ENCODE measurements at places on chromosomes 3 and 15.

DNA sequence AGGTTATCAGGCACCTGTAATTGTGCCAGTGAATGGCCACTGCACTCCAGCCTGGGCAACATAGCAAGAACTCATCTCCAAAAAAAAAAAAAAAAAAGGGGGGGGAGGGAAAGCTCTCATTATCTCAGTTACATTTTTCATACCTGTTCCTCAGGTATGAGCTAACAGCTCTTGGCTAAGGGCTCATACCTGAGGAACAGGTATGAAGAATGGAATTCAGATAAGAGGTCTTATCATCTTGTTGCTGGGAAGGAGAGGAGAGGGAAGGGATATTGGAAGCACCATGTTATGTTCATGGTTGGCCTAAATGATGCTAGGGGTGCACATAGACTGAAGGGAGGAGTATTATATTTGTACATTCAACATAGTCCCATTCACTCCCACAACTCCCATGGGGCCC, 2.6 kb downstream of the SLC15A2 start:
- no peak for DNase-seq

DNA sequence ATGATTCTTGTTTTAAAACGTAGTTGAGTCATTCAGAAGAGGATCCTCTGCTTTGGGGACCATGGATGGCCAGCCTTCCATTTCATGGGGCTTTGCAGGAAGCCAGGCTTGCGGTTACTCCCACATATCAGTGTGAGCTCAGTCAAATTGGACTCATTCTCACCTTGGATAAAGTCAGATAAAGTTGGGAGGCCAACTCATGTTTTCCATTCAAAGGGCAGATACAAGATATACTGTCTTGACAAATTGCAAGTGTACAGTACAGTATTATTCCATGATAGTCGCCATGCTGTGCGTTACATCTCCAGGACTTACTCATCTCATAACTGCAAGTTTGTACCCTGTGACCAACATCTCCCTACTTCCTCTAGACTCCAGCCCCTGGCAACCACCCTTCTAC, 25.5 kb upstream of the B3GNT5 start:
- DNase-seq, result no peak

GRCh38 chr15:83694015-83694414, 40.1 kb downstream of the ADAMTSL3 start:
- no peak for DNase-seq

DNA sequence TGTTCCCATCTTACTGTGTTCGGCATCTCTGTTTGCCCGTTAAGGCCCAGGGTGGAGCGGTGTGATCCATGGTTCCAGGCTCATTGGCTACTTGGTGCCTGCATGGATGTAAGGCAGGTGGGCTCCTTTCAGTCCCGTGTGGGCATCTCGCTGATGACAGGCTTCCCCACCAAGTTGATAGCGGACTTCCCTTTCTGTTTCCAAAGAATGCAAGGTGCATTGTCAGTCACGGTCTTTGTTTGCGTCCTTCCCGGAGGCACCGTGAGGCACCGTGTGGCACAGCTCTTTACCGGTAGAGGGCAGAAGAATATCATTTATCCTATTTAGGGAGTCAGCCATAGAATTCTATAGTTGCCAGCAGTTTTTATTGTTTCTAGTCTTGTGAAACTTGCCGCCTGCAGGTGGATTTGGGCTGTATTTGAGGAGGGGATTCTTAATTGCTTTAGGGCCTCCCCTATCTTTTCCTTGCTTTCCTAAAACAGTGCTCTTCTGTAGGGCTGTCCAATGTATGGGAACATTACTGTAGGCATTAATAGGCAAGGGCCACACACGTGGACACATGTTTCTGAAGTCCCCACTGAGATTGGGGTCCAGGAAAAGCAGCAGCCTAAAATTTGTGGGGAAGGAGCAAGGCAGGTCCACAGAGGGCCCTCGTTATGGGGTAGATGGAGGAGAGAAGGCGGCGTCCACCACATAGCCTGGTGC, 244.1 kb downstream of the SLCO3A1 start:
- DNase-seq, result peak; percentile 44

DNA sequence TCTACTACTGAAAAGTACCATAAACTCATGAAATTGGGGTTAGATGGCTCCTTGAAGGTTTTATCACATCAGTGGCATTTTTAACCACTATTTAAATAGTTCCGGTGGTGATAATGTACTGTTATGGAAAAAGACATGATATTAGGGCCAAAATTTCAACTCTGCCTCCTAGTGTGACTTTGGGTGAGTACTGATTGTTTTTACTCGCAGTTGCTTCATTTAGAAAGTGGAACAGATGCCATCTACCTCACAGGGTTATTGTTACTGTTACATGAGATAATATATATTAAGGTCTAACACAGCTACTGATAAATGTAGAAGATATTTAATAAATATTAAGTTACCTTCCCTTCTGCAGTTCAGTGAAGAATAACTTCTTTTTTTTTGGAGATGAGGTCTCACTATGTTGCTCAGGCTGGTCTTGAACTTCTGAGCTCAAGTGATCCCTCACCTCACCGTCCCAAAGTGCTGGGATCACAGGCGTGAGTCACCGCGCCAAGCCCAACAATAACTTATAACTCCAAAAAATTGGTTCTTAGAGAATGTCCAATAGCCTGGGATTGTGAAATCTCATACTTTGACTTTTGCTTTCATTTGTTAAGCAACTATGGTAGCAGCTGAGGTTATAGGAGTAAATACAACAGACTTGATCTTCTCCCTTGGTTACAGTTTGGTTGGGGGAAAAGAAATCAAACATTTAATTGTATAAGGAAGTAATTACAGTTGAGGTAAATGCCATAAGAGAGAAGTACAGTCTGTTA, 48.3 kb downstream of the MEF2A start:
- DNase-seq, result no peak

GRCh38 chr15:68672251-68672650, 93.5 kb downstream of the CORO2B start:
- no peak for DNase-seq

DNA sequence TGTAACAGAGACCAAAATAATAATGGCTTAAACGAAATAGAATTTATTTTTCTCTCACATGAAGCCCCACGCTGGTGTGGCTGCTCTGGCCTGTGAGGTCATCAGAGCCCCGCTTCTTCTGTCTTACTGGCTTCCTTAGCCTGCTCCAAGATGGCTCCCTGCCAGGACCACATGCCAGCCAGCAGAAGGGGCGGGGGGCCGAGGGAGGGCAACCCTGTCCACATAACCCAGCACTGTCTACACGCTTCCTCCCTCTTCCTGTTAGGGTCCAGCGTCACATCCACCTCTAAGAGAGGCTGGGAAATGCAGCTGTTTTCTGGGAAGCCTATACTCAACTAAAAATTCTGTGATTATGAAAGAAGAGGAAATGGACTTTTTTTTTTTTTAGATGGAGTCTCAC, 107.9 kb upstream of the DLG1 start:
- DNase-seq, result no peak

DNA sequence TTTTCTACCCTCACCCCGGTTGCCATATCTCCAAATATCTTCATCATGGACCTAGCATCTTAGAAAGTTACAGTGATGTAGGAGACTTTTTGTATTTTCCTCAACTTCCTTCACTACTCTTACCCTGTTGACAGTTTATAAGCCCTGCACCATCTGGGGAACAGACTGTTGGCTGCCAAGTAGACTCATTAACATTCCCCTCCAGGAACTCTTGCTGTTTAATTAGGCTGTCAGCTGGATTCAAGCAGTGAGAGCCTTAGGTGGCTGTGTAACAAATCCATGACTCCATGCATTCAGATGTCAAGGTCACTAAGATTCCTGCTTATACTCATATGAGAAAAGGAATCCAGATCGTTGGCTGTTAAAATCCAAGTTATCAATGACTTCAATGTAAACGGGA, 198.3 kb downstream of the NAALADL2 start:
- DNase-seq, result no peak

DNA sequence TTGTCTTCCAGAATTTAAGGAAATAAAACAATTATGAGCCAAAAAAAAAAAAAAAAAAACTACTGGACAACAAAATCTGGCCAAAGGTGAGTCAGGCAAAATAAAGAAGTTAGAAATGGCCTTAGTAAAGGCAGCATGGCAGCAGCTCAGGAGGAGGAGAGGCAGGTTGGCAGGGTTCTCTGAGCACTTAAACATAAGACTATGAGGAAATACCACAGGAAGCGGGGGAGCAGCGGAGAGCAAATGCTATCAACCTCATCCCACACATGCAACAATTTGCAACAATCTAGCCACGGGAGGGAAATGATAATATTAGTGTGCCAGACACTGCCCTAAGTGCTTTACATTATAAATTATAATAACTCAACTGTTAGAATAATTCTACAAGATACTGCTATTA, 247.3 kb upstream of the NSMCE3 start:
- no peak for DNase-seq

DNA sequence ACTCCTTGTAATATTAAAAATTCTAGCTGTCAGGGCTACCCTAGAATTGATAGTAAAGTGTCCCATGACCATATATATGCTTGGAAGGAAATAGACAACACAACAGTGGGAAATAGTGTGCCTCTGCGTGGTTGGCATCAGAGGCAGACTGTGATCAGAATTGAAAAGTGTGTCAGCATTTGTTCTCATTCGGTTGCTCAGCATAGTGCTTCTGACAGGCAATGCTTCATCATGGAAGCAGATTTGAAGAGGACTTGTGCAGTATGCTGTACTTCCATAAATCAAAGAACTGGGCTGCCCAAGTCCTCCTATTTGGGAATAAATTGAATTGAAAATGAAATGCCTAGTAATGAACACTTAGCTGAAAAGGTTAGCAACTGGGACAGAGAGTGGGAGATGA, 435.7 kb downstream of the DIPK2A start:
- no peak for DNase-seq

DNA sequence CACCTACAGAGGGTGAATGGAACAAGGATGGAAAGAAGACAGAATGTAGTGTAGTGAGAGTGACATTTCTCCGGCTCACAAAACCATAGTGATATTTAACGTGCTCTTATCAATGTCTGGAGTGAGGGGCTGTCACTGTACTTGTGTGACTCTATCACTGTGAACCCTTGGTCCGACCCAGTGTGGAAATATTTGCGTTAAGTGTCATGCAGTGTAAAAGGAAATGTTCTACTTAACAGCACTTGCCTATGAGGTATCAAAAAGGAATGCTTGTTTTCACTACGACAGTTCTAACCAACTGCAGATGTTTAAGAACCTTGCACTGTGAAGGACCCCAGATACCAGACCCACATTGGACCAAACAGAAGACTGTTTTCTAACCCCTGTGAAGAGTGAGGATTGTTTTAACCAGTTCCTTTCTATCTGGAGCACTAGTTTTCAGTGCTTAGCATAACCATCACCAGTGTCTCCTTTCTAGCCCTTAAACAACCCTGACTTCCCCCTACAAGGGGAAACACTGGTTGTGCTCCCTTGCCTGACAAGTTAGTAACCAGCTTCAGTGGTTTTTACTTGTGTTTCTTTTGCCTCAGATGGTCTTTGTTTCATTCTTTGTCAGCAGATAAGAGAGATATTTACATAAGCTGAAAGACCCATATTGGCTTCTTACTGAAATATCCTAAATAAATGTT, 144.7 kb upstream of the ABHD17C start:
- DNase-seq, result no peak

DNA sequence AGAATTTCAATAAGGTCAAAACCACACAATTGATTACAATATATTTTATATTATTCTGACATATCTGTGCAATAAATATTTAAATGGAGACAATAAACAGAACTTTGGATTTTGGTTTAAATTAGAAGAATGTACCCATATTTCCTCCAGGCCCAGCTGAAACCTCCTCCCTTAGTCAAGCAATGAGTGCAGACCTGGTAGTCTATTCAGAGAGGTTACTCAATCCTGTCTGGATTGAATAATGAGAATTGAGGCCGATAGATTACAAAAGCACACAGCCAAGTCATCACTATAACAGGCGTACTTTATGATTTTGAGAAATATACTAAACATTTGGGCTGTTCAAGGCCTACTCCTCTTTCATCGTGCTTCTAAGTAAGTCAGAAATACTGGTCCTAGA, 114.5 kb upstream of the STRIT1 start:
- no peak for DNase-seq

DNA sequence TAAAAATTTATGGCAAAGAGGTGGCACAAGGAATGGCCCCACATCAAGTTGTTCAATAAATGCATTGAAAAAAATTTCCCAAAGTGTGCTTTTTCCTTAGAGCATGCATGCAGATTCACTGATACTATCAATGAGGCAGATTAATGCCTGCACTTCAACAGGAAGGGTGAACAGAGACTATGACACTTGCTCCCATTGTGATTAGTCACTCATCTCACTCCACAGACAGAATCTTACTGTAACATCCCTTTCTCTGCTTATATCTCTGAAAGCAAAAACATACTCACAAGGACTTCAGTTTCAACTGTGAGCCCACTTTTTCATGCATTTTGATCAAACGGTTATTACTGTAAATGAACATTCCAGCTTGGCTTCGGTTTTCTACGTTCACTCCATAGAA, 60.9 kb downstream of the MORC1 start:
- no peak for DNase-seq

DNA sequence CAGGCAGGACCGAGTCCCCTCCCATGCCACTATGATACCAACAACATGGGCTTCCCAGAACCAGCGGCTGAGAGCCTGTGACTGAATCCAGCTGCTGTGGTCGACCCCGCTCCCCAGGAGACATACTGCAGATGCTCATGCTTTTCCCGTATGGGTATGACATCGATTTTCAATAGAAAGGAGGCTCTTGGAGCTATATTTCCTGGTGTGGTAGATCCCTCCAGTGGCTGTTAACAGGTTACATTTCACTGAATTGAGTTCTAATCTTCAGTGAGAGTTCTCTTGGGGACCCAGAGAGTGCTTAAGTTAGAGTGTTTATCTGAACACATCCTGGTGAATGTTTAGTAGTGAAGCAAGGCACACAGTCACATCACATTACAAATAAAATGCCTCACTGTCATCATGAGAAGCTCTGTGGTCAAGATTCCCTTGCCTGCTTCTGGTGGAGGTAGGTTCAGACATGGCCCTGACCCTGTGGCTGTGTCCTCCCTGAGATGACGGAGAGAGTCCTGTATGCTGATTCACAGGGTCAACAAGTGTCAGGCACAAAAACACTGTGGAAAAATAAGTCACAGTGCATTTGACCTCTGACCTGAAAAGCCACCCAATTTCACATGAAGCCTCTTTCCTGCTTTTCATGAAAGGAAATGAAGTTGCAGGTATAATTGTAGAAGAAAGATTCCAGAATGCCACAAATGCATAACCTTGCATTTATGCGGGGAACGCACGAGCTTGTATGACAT, 110.9 kb downstream of the GABRG3 start:
- no peak for DNase-seq

GRCh38 chr3:194294895-194295214, 56.3 kb downstream of the CPN2 start:
- no peak for DNase-seq

Measured in CD4-positive, alpha-beta T cell treated with Interleukin-4 for 1 hour (primary cell).